Urinary bladder (tissue), 4 donors: ENCODE measurements at places on chromosomes 7 and 10. TPM values are rescaled to one million over a fixed set of nuclear protein-coding genes. Genes with fewer than 3 reads are reported as not detected.

- DNase-seq = no peak
These were observed 791.7 kb upstream of the PHF14 start for GRCh38 chr7:10181996-10182395.

DNA sequence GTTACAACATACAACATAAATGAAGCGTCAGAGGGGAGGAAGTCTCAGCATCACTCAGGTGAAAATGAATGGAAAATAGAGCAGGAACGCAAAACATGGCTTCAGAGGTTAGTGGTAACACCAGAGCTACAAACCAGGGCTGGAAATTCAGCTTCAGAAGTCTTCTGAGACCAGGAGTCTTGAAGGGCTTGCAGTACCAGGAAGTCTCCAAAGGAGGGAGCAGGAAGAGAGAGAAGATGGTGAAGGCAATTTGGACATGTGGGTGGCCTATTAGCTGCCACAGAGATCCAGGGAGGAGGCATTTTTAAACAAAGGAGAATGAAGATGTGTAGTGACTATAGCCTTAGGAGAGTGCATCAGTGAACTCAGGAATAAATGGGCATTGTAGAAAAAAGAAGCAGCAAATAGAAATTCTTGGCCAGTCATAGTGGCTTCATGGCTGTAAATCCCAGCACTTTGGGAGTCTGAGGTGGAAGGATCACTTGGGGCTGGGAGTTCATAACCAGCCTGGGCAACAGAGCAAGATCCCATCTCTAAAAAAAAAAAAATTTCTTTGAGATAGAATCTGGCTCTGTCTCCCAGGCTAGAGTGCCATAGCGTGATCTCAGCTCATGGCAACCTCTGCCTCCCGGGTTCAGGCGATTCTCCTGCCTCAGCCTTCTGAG, 9.3 kb upstream of the TET1 start:
- DNase-seq = no peak

Gene ATP6V0A4
- polyA plus RNA-seq = not detected

Gene NUP205
- 21.4 TPM for polyA plus RNA-seq

GRCh38 chr7:32870298-32870697, 21.3 kb downstream of the KBTBD2 start:
- DNase-seq = no peak

DNA sequence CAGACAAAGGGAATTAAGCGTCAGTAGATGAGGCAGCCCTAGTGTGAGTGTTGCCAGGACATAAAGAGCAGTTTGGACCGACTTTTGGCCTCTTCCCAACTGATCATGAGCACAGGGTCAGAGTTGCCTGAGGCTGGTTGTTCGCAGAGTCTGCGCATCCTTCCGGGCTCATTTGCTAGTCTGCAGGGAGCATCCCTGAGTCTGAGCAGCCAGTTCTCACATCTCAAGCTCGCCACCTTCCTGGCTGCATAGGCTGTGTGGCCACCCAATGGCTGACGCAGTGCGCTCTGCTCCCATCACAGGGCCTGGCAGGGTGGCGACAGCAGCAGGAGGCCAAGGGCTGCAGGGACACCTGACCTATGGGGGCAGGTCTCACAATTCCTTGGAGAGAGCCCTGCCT, 5.0 kb downstream of the GAD2 start:
- DNase-seq = no peak

- no peak for DNase-seq
These were observed 396.1 kb downstream of the SFMBT2 start for GRCh38 chr10:7014721-7015120.

Gene DENND11
- 7.4 TPM for polyA plus RNA-seq

- no peak for DNase-seq
These were observed 380.3 kb upstream of the LRGUK start for GRCh38 chr7:133746847-133747246.

GRCh38 chr10:63578501-63578900, 57.3 kb downstream of the REEP3 start:
- no peak for DNase-seq

Gene MEIG1
- 0.22 TPM for polyA plus RNA-seq
